ENCODE measurements at places on chromosomes 7 and 10.

- no peak for DNase-seq
Observed at GRCh38 chr7:71860572-71860971, 551.6 kb downstream of the CALN1 start.

DNA sequence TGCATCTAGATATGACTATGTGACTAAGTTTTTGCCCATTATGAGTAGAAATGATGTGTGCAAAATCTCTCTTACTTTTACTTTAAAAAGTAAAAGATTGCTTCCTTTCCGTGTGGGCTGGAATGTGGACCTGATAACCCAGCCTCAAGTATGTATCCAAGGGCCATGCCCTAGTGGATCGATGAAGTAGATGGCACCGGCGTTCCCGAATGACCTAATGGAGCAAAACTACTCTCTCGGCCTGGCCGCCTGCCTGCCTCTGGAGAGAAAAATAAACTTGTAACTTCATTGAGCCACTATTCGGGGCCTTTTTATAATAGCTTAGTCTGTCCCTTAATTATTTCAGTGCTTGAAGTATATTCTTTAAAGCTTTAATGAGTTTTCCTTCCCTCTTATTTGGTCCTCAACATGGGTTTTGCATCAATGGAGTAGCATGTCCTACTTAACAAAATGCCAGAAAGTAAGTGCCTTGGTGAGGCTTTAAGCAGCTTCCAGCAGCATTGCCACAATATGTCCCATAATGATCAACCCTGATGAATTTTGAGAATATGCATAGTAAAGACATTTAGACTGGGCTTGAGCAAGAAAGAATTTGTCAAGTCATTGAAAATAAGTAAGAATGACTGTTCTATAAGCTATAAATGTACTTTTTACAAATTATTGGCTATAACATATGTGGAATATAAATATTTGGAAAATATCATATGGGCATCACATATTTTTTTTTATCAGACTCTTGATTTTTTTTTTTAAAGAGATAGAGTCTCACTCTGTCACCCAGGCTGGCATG lies 61.4 kb downstream of the PLXDC2 start:
- no peak for DNase-seq

DNA sequence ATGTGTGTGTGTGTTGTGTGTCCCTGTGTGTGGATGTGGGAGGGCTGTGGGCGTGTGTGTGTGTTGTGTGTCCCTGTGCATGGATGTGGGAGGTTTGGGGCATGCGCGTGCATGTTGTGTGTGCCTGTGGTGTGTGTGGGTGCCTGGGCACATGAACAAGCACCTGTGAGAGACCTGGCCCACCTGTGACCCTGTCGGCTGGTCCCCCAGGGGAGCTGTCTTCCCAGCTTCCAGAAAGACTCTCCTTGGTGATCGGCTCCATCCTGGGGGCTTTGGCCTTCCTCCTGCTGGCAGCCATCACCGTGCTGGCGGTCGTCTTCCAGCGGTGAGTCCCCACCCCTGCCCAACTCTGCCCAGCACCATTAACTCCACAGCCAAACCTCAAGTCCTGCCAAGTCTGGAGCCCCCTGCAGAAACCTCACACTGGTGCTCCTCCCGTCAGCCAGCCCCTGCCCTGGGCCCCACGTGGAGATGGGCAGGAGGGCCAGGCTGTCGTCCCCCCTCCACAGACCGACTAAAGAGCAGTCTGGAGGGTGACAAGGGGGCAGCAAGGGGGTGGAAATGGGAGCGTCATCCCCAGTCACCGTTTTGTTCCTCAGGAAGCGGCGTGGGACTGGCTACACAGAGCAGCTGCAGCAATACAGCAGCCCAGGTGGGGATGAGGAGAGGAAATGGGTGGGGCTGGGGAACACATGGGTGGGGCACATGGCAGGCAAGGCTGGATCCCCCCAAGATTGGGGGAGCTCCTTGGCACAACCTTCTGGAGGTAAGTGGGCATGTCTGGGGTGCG lies 12.7 kb downstream of the EPHB6 start:
- DNase-seq, result no peak

- peak; percentile 44 for DNase-seq
Observed at GRCh38 chr10:103445767-103446567, 6.2 kb downstream of the CALHM2 start.

GRCh38 chr10:132482090-132482800 lies 55.3 kb upstream of the INPP5A start:
- peak; percentile 58 for DNase-seq

DNA sequence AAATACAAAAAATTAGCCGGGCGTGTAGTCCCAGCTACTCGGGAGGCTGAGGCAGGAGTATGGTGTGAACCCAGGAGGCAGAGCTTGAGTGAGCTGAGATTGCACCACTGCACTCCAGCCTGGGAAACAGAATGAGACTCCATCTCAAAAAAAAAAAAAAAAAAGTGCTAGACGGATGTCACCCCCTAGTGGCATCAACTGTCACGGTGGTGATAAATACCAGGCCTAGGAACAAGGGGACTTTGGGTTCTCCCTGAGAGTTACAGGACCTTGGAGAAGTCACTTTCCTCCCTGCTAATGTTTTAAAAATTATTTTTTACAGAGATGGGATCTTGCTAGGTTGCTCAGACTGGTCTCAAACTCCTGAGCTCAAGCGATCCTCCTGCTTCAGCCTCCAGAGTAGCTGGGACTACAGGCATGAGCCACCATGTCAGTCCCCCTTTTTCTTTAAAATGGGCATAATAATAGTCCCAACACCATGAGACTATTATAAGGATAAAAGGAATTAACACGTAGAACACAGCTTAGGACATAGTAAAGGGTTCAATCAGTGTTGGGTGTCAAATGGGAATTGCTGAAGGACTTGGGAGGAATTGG lies 2.6 kb upstream of the TMEM130 start:
- DNase-seq, result peak; percentile 24

DNA sequence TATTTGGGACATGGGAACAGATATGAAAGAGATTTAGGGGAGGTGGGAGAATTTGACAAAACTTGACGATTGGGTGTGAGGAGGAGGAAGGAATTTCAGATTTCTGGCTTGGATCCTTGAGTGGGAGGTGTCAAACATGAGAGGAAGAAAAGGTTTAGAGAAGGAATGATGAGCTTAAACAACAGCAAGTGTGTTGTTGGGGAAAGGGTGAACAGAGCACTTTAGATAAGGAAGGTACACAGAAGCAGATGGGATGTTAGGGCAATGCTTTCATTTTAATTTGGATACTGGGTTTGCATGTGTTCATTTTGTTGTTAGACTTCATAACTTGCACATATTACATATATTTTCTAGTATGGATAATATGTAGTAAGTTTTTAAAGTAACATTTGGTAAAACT lies 23.2 kb downstream of the REEP3 start:
- DNase-seq, result no peak

DNA sequence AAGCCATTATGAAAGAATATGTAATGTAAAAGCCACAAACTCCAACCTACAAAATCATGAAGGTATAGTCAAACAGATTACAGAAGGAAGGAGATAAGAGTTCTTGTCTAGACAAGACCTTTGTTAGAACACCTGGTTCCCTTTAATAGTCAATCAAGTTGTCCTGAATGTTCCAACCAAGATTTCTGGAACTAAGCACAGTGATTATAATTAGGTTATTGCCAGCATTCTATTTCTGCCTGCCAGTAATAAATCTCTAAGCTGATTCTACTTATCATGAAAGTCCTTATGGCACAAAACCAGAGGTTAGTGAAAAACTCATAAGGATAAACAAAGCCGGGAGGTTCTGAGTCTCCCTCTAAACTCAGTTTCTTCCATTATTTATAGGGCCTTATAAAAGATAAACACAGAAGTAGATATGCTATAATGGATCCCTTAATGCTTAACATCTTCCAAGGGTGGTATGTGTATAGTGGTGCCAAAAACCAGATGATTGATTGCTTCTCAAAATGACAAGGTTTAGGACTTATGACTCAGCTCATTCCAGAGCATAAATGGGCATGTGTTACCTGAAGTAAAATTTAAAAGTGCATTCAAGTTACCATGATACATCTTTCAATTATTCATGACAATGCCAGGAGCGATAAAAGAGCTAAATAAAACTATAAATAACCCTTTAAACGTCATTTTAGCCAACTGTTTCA lies 237.2 kb downstream of the CSTF2T start:
- peak; percentile 12 for DNase-seq

- no peak for DNase-seq
Observed at GRCh38 chr10:75836064-75836463, 404.6 kb downstream of the LRMDA start.

GRCh38 chr10:43204943-43205671 lies 61.8 kb downstream of the RASGEF1A start:
- peak; percentile 52 for DNase-seq

- no peak for DNase-seq
Observed at GRCh38 chr10:123890226-123890625, 1.4 kb downstream of the CPXM2 start.

DNA sequence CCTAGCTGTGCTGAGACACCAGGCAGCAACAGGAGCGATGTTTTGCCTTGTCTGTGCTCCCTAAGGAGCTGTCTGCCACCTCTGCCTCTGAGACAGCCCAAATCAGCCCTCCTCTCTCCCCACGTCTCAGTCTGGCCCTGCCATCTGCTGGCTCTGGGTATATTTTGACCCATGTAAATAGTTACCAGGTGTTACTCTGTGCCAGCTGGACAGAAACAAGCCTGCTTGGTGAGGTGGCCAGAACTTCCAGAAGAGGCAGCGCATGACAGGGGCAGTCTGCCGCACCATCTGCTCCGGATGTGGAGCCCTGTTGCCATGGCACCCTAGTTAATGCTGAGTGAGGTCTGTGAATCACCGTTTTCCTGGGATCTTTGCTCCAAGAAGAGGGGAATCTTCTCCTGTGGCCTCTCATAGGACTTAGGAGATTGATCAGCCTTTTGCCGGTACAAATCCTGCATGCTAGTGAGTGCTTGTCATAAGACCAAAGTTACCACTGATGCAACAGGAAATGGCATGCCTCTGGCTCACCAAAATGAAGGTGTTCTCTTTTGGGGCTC lies 31.8 kb downstream of the GSTO2 start:
- peak; percentile 99 for DNase-seq

DNA sequence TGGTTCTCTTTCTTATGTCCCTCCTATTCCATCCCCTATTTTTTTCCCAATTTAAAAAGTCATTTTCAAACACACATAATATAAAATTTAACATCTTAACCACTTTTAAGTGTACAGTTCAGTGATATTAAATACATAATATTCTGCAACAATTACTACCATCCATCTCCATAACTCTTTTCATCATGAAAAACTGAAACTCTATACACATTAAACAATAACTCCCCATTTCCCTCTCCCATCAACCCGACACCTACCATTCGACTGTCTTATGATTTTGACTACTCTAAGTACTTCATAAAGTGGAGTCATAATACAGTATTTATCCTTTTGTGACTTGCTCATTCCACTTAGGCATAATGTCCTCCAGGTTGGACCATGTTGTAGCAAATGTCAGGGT lies 2.6 kb downstream of the KIF11 start:
- DNase-seq, result no peak

DNA sequence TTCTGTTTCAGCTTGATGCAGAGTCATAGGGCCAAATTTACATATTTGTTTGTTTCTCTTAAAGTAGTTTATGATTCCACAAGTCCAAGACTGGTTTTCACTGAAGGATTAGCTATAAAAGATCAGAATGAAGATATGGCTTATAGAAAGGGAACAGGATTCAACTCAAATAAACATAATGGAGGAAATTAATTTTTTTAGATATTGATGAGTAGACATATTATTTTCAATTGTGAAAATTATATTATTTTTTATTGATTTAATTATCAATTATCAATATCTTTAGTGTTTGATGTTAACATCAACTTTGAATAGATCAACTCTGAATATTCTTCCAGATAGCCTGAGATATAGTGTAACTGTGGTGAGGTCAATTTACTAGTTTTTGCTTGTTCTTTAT lies 68.1 kb downstream of the VTI1A start:
- no peak for DNase-seq

DNA sequence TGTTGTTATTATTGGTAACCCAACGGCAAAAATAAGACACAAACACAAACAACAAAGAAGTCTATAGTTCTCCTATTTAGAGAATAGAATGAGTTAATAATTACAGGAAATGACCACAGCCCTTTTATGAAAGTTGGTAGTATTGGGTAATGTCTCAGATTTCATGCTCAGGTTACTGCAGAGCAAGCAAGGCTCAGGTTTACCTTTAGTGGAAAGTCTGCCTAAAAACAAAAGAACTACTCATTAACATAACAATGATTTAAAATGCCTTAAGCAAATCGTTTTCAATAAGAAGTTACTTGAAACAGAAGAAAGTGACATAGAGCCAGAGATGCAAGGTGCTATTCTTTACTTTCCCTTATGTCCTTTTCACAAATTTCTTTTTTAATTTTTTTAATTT lies 441.2 kb downstream of the PLXDC2 start:
- DNase-seq, result no peak

- no peak for DNase-seq
Observed at GRCh38 chr10:72649291-72649690, 23.4 kb upstream of the MICU1 start.

- DNase-seq, result no peak
Observed at GRCh38 chr10:130140425-130140824, 4.2 kb downstream of the GLRX3 start.

- DNase-seq, result no peak
Observed at GRCh38 chr7:91169830-91170191, 94.4 kb upstream of the FZD1 start.

DNA sequence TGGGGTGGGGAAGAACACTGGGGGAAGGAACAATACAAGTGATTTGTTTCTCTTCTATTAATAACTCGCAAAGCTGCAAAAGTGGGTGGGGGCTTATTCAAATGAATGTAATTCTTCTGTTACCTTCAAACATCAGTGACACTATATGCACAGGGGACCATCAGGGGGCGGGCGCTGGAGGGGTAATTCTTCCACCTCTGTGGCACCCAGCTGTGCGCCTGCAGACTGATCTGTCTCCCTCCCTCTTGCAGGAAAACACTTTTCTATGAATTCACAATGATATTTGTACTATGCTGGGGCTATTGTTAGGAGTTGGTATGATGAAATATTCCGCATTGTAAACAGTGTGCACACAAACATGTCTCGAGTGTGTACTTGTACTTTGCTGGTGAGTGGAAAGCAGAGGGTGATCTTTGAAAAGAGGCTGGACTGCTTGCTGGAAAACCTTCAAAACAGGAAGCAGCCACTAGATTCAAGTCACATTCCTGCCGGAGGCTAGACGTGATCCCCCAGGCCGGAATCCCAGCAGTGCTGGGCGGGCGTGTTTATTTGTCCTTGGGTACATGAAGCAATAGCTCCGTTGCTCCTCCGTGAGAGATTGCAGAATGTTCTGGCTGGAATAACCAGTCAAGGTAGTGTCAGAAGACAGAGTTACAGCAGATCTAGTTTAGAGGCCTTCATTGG lies 15.8 kb upstream of the BNIP3 start:
- DNase-seq, result peak; percentile 58
